ENCODE measurements at places on chromosomes 11 and 22. TPM values are rescaled to one million over a fixed set of nuclear protein-coding genes. Genes with fewer than 3 reads are reported as not detected.

DNA sequence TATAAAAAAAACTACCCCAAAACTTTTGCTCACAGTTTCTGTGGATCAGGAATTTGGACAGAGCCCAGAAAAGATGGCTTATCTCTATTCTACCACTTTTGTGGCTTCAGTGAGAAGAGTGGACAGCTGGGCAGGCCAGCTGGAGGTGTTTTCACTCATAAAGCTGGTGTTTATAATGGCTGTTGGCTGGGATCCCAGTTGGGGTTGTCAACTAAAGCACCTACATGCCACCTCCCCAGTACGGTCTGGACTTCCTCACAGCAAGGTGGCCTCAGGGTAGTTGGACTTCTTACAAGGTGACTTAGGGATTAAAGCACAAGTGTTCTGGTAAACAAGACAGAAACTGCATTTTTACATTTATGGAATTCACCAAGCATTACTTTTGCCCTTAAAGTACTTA lies 171.0 kb downstream of the NELL1 start:
- no peak for DNase-seq

Gene CBLIF
- total RNA-seq, result not detected

DNA sequence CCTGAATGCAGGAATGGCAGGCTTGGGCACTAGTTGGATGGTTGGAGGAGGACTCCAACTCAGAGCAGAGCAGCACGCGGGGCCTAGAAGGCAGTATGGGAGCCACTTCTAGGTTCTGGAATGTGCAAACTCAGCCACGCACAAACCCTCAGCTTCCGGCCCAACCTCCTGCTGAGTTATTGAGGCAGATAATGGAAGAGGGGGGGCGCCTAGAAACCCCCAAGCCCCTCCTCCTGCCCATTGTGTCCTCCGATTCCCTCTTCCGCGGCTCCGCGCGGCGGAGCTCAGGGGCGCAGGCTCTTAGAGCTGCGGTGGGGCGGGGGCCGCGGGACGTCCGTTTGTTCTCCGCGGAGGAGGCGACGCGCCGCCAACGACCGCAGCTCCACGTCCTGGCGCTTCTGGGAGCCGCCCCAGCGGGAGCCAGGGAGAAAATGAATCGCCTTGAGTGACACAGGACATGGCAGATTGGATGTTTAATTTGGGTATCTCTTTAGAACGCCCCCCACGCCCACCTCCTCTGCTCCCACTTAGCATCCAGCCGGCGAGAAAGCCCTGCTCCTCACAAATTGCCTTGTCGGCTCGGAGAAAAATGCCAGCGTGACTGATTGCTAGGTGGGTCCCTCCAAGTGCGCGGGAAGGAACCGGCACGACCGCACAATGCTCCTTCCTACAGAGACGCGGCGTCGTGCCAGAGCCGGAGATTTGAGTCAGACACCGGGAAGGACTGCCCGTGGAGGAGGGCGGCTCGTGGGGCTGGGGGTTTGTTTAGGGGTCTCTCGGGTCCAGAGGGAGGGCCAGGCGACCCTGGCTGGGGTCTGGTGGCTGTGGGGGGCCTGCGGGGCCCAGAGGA lies 144.6 kb downstream of the NECTIN1 start:
- peak; percentile 89 for DNase-seq

Gene TIRAP
- 6.6 TPM for total RNA-seq

Gene LYVE1
- 0.27 TPM for total RNA-seq

DNA sequence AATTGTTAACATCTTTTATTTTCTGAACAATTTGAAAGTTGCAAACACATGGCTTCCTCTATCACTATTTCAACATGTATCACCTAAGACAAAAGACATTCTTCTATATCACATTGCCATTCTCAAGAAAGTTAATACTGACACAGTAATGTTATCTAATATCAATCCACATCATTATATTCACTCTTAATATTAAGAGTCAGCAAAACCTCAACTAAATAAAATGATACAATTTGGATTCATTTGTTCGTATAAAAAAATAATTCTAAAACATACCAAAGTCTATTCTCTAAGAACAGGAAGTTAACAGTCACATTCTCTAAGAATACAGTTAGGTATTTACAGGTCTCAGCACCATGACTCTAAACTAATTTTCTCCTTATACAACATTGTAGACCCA lies 52.0 kb downstream of the ABTB2 start:
- DNase-seq, result no peak

DNA sequence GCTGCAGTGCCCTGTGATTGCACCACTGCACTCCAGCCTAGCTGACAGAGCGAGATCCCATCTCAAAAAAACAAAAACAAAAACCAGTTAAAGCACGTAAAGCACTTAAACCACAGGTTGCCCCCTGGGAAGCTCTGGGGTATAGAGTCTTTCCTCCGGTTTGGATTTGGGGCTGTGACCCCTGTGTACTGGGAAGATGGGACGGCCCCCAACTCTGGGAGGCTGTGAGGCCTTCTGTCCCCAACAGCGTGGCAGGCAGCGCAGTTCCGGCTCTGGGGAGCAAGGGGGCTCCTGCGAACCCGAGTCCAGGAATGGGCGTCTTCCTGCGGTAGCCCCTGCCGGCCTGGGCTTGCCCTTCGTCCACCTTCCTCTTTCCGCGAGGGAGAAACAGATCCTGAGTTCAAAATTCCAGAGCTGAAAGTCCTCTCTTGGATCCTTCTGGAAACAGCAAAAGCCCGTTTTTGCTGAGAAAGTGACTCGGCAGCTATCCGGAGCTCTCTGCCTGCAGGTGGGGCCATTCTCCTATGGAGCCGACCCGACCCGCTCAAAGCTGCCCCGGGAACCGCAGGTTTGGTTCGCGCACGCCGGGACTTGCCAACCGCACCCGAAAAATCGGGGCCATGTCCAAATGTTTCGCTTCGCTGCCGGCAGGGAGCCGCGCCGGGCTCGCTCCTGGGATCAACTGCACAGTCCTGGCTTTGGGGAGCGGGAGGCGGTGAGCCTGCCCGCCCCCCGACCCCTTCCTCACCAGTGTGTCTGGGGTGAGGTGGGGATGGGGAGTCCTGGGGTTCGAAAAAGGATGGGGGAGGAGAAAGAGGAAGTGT lies 36.3 kb upstream of the POLA2 start:
- DNase-seq, result peak; percentile 27

Gene TECTA
- 0.84 TPM for total RNA-seq

- no peak for DNase-seq
Observed at GRCh38 chr22:46649141-46650077, 29.2 kb downstream of the GRAMD4 start.

GRCh38 chr11:15223318-15223717 lies 108.6 kb downstream of the INSC start:
- DNase-seq, result peak; percentile 54

GRCh38 chr11:112363527-112363926 lies 102.9 kb upstream of the PLET1 start:
- peak; percentile 26 for DNase-seq

Gene SHISAL1
- total RNA-seq, result 0.26 TPM

DNA sequence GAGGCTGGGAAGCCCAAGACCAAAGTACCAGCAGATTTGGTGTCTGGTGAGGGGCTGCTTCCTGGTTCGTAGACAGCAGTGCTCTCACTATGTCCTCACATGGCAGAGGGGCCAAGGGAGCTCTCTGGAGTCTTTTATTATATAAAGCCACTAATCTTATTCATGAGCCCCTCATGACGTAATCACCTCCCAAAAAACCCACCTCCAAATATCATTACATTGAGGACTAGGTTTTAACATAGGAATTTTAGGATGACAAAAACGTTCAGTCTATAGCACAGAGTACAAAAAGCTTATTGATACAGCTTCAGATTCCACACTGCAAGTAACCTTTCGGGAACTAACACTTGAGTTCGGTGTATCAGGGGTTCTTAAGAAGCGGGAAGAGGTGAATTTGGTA lies 4.1 kb upstream of the MS4A18 start:
- no peak for DNase-seq

Gene CD248
- 50.9 TPM for total RNA-seq

DNA sequence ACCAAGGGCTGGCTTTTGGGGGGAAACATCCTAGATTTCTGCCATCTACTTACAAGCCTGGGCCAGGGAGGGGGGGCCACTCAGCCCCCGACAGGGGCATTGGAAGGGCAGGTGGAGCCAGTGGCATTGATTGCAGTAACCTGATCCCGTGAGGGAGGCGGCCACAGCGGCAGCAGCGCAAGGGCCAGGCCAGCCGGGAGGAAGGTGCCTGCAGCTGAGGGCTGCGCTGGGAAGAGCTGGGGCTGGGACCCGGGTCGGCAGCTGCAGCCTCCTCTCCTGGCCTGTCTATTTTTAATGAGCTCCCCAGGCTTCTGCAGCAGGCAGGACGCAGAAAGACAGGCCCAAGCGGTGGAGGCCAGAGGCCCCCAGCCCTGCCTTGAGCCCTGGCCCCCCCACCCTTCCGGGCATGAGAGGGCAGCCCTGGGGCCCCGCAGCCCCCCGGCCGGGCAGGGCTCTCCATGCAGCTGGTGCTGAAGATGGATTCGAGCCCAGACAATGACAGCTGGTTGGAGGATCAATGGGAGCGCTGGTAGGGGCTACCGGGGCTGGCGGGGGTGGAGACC lies 10.6 kb downstream of the FREY1 start:
- DNase-seq, result no peak

DNA sequence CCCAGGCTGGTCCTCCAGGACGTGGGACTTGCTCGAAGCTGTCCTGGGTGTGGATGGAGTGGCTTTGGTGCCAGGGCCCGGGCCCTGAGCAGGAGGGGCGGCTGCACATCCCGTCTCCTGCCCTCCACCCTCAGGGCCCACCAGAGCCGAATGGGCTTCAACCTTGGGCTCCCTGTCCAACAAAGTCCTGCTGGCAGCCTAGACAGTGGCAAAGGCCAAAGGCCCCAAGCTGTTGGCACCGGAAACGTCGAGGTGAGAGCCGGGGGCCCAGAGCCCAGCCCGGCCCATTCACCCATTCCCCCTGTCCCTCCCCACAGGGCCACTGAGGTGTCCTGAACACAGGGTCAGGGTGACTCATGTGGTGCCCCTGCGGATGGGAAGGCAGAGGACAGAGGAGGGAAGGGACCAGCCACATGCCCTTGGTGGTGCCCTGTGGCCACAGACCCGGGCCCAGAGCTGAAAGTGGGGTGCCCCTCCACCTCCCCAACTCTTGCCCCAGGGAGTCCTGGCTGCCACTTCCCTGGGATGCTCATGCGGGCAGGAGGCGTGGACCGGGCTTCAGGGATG lies 9.1 kb downstream of the TSPAN32 start:
- no peak for DNase-seq

GRCh38 chr11:85755285-85755684 lies 55.7 kb downstream of the SYTL2 start:
- DNase-seq, result no peak

Gene RAPSN
- 0.86 TPM for total RNA-seq

DNA sequence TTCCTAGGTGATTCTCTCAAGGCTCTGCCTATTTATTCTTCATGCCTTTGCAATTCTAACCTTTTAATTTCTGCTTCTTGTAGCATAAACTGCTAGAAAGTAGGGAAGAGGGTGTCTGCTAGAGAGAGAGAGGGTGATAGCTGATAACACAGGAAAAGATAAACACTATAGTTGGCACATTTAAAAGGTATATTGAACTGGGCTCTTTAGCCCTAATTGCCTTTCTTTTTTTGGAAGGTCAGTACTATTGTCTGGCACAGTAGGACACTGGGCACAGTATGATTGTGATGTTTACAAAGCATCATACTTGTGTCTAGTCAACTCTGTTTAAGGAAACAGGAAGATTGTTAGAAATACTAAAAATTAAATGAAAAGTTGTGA lies 33.3 kb downstream of the TEAD1 start:
- DNase-seq, result no peak

Gene STX5
- total RNA-seq, result 45.7 TPM

DNA sequence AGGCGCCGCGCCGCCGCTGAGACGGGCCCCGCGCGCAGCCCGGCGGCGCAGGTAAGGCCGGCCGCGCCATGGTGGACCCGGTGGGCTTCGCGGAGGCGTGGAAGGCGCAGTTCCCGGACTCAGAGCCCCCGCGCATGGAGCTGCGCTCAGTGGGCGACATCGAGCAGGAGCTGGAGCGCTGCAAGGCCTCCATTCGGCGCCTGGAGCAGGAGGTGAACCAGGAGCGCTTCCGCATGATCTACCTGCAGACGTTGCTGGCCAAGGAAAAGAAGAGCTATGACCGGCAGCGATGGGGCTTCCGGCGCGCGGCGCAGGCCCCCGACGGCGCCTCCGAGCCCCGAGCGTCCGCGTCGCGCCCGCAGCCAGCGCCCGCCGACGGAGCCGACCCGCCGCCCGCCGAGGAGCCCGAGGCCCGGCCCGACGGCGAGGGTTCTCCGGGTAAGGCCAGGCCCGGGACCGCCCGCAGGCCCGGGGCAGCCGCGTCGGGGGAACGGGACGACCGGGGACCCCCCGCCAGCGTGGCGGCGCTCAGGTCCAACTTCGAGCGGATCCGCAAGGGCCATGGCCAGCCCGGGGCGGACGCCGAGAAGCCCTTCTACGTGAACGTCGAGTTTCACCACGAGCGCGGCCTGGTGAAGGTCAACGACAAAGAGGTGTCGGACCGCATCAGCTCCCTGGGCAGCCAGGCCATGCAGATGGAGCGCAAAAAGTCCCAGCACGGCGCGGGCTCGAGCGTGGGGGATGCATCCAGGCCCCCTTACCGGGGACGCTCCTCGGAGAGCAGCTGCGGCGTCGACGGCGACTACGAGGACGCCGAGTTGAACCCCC lies 798 bp downstream of the BCR start:
- DNase-seq, result no peak

DNA sequence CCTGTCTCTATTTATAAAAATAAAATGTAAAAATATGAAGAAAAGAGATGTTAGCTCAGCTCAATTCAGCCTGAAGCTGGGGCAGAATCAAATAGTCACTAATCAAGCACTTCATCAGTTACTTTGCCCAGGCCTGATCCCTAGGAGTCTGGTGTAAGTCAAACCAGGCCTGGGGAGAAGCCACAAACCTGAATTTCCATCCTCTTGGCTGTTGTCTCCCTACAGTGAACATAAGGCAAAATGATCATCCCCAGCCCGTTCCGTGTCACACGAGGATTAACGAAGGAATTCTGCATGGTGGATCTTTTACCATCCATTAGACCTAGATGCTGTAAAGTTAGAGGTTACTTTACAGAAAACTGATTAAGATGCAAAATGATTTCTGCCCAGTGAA lies 6.5 kb upstream of the NAALADL1 start:
- DNase-seq, result no peak

Gene ASCL2
- total RNA-seq, result not detected

- no peak for DNase-seq
Observed at GRCh38 chr11:65183201-65183891, 1.6 kb downstream of the CAPN1 start.

Gene SNX32
- 1.2 TPM for total RNA-seq

- peak; percentile 69 for DNase-seq
Observed at GRCh38 chr22:45212992-45213751, 27.5 kb downstream of the KIAA0930 start.

- DNase-seq, result peak; percentile 89
Observed at GRCh38 chr11:103842795-103843194, 193.6 kb upstream of the DDI1 start.

GRCh38 chr11:20551096-20551495 lies 48.3 kb upstream of the SLC6A5 start:
- DNase-seq, result no peak

Gene KCNQ1OT1
- 2.5 TPM for total RNA-seq

DNA sequence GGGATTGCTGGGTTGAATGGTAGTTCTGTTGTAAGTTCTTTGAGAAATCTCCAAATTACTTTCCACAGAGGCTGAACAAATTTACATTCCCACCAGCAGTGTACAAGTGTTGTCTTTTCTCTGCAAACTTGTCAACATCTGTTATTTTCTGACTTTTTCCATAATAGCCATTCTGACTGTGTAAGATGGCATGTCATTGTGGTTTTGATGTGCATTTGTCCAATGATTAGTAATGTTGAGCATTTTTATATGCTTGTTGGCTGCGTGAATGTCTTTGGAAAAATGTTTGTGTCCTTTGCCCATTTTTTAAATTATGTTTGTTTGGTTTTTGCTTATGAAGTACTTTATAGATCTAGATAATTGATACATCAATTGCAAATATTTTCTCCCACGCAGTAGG lies 1025.0 kb downstream of the JRKL start:
- no peak for DNase-seq

- no peak for DNase-seq
Observed at GRCh38 chr11:80733361-80733760, 1292.5 kb upstream of the TENM4 start.

Measured in astrocyte (in vitro differentiated cells and primary cell).